ENCODE measurements at places on chromosomes 6 and 20. TPM values are rescaled to one million over a fixed set of nuclear protein-coding genes. Genes with fewer than 3 reads are reported as not detected.

Gene SLCO4A1
- 34.8 TPM for total RNA-seq

- DNase-seq: no peak
Measured at GRCh38 chr6:169989594-169989993, 238.2 kb downstream of the ERMARD start.

Gene OR12D3
- not detected for total RNA-seq

Gene RBBP8NL
- total RNA-seq: not detected

Gene SIRPB2
- total RNA-seq: not detected

GRCh38 chr20:47770935-47771334 lies 14.3 kb downstream of the SULF2 start:
- no peak for DNase-seq

DNA sequence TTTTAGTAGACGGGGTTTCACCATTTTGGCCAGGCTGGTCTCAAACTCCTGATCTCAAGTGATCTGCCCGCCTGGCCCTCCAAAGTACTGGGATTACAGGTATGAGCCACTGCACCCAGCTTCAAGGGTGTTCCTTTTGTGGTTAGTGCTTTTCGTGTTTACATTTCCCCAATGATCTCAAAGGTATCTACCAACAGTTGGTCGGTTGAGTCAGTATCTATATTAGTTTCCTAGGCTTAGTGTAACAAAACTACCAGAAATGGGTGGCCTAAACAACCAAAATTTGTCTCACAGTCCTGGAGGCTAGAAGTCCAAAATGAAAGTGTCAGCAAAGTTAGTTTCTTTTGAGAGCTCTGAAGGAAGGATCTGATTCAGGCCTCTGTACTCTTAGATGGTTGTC lies 30.1 kb downstream of the CASP8AP2 start:
- no peak for DNase-seq

GRCh38 chr6:70166088-70166958 lies 136.6 kb downstream of the COL9A1 start:
- peak; percentile 29 for DNase-seq

- DNase-seq: no peak
Measured at GRCh38 chr6:3871515-3871914, 22.3 kb downstream of the FAM50B start.

Gene ALDH5A1
- 2.2 TPM for total RNA-seq

- no peak for DNase-seq
Measured at GRCh38 chr6:38078671-38079070, 259.1 kb downstream of the ZFAND3 start.

Gene FNDC11
- 1.8 TPM for total RNA-seq

DNA sequence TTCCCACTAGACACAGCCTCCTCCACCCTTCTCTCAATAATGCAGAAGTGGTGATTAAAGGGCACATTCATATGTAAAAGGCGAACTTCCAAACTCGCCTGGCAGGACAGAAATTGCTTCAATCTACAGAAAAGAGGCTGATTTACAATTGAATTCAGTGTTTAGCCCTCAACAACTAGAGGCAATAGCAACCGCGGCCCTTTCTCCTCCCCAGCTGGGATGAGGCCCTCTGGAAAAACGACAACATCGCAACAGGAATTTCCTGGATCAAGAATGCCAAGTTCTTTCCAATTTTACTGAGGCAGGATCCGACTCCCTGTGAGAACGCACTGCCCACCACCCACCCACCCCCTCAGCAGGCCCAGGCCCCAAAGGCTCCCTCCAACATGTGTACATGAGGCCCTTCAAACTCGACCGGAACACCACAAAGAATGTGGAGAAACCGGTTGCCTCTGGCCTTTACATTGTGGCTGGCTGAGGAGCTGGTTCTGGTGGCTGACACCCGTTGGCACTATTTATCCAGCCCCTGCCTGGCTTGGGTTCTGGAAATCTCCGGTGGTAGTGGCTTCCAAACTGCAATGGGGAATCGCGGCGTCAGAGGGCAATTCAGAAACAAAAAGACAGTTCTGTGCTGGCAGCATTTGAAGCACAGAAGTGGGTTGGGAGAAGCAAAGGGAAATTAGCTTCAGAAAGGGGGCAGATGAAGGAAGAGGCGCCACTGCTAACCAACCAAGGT lies 36.8 kb downstream of the ZMYND8 start:
- DNase-seq: peak; percentile 21

- DNase-seq: no peak
Measured at GRCh38 chr20:8127553-8128255, 4.4 kb upstream of the PLCB1 start.

DNA sequence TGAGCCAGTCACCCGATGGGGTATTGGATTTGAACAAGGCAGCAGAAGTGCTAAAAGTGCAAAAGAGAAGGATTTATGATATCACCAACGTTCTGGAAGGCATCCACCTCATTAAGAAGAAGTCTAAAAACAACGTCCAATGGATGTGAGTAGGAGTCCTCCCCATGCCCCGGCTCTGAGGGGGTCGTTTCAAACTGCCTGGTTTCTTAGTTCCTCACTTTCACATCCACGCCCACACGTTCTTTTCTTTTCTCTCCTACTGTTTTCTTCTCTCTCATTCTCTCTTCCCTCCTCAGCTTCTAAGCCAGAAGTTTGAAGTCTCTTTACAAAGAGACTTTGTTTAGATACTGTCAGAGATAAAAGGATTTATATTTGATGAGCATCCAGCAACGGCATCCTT lies 53.0 kb upstream of the CDKAL1 start:
- no peak for DNase-seq

GRCh38 chr6:3669916-3670315 lies 81.6 kb downstream of the PXDC1 start:
- no peak for DNase-seq

DNA sequence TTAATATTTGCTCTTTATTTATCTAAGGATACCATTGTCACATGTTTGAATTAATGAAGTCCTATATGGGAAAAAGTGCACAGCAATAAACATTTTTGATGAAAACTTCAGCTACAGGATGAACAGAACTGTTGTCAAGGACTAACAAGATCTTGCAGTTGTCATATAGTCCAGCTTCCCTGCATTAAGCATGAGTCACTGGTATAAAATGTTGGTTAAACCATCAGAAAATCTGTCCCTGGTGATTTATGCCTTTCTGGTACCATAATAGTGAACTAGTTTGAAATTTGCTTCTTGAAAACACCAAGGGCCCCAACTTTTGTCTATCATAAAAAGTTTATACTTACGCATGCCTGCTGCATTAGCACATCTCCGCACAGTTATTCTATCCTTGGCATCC lies 60.4 kb upstream of the RSPO3 start:
- peak; percentile 70 for DNase-seq

- no peak for DNase-seq
Measured at GRCh38 chr6:165768961-165769360, 105.9 kb upstream of the PDE10A start.

Gene PTCRA
- total RNA-seq: not detected

- DNase-seq: no peak
Measured at GRCh38 chr20:4664691-4665360, 56.9 kb upstream of the PRND start.

GRCh38 chr6:118419448-118420394 lies 128.4 kb upstream of the PLN start:
- DNase-seq: no peak

Gene TMEM242
- total RNA-seq: 5.4 TPM

- DNase-seq: no peak
Measured at GRCh38 chr20:24964506-24964840, 15.4 kb downstream of the CST7 start.

Gene ZSCAN26
- total RNA-seq: 18.7 TPM

DNA sequence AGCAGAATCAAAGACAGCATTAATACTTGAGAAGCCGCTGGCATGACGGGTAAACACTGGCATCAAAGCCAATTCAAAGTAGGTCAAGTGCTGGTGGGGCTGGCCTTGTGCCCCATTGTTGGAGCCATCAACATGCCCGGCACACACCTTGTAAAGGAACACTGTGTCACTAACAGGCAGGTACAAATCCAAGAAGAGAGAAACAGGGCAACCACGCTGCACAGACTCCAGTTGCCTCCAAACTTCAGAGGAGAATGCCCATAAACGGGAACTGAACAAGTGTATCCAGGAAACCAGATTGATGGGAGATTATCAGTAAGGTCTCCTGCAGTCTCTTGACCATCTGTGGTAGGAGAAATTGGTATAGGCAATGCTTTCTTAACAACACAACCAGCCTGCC lies 127.0 kb upstream of the STXBP5 start:
- no peak for DNase-seq

- DNase-seq: no peak
Measured at GRCh38 chr20:6069669-6070068, 15.8 kb upstream of the LRRN4 start.

DNA sequence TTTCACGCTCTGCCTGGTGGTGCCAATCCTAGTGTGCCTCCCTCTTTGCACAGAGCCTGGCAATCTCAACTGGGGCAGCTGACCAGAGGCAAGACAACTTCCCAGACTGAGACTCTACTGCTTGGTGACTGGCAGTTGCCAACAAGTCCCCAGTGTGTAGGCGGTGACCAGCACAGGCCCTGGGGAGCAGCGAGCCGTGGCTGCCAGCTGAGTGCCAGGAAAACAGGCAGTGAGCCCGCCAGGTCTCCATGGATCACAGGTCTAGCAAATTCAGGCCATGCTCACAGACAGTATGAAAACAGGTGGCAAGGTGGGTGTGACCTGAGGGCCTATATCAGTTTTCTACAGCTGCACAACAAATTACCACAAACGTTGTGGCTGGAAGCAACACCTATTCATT lies 289.9 kb downstream of the KIF16B start:
- DNase-seq: no peak

DNA sequence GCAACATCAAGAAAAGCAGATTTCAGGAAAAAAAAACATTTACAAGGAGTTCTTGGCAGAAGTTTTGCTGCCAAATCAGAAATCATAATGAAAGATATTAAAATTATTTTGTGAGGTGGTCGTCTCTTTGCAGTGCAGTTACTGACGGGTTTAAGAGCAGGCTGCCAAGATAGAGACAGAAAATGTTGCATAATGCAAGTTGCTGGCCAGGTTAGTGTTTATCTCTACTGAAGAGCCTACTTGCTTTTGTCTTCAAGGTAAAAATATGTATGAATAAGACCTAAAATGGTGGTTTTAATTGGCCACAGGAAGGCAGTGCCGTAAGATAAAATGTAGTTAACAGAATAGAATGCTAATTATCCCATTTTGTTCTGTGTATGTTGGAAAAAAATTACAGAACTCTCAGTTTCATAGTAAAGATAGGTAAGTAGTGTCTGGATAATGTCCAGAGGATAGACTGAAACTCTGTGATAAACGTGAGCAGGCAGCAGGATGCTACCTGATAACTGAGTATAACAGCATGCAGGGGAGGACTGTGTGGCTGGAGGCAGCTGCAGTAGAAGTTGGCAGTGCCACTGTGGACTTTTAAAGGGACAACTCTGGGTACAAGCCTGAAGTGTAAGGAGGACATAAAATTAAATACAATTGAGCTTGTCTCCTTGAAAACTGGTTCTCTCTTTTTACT lies 13.9 kb downstream of the FOXO3 start:
- no peak for DNase-seq

Gene AAR2
- total RNA-seq: 36.8 TPM
